ENCODE measurements at places on chromosomes 12 and 14.

DNA sequence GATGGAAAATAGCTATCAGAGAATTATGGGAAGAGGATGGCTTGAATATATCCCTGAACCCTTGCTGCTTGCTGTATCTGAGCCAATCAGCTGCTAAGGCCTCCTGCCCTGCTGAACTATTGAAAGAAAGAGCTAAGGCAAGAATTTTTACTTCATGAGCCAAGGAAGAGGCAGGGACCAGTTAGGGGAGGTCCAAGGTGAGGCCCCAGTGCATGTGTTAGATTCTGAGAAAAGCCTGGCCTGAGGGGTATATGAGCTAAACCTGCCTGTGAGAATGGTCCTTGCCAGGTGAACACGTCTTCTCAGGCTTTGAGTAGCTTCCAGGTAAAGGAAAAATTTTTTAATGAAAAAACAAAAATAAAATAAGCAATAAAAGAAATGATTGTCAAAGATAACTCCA, 218.0 kb downstream of the SYT1 start:
- no peaks in the 10 kb centered on the region for H3K4me1 ChIP-seq
- no peaks in the 10 kb centered on the region for H3K36me3 ChIP-seq
- DNase-seq = no peak
- H3K4me3 ChIP-seq = no peak overlapping the region

DNA sequence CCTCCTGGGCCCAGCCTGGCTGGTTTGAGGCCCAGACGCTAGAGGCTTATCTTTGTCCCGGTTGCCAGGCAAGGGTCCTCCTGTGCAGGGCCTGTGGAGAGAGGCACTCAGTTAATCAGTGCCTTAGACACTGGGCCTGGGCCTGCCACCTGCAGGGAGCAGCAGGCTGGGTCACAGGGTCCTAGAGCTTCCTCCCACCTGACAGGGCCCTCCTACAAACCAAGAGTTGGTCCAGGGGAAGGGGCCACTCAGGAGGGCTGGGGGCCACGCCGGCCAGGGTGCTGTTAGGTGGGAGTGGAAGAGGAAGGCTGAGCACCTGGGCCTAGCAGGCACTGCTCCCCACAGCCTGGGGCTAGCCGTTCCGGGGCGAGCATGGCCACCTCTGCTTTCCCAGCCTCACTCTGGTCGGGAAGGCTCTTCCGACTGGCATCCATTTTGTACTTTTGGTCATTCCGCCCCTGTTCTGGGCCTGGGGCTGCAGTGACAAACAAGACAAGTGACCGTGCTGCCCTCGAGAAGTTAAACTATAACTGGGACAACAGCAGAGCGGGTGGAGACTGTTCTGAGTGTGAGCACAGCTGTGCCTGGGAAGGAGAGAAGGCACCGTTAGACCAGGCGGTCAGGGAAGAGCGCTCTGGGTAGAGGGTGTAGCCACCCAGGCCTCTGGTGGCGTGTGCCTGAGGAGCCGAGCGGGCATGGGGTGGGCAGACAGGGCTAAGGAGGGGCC, 27.2 kb downstream of the FBRSL1 start:
- no peaks in the 10 kb centered on the region for H3K36me3 ChIP-seq
- DNase-seq = no peak
- no peak overlapping the region for H3K4me3 ChIP-seq
- peaks cover 47% of the 10 kb centered on the region for H3K4me1 ChIP-seq

GRCh38 chr12:33439587-33440011, at the start of gene SYT10:
Gene SYT10 (minus strand): TSS chr12:33439819. CDS start chr12:33439522, 297 bp downstream.
- H3K4me3 ChIP-seq = peak within 1 kb of the TSS; percentile 53
- no peaks in the 10 kb centered on the region for H3K27me3 ChIP-seq
- H3K4me1 ChIP-seq = peaks cover 4% of the 10 kb centered on the region

- DNase-seq = peak; percentile 72
- peak overlapping the region; percentile 49 for H3K4me3 ChIP-seq
- H3K27me3 ChIP-seq = peaks cover 2% of the 10 kb centered on the region
- H3K36me3 ChIP-seq = no peaks in the 10 kb centered on the region
Measured at GRCh38 chr14:36647824-36648753, 13.6 kb upstream of the PAX9 start.

DNA sequence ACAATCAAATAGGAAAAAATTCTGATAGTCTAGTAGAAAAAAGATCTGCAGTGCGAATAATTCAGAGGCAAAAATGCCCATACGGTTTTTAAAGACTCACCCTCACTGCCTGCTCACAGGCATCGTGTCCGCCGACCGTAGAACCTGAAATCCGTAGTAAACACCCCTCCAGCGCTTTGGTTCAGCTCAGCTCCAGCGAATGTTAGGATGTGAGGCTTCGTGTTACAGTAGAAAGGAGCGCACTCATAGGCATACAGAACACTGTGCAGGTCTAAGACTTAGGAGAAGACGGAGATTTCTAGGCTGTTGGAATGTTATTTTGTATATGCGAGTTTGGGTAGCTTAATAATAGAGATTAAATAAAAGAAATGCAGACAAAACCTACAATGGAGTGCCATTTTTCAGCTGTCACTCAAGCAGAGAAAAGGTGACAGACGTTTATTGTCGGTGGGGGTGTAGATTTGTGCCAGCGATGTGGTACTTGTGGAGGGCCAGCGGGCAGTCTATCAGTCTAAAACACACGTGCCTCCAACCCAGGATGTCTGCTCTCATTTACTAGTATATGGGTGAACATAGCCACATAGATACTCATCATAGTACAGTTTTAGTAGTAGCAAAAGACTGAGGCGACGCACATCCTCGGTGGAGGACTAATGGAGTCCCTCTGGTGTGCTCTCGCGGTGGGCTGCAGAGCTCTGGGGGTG, 25.7 kb downstream of the SFSWAP start:
- no peak overlapping the region for H3K27ac ChIP-seq
- no peak for DNase-seq
- H3K27me3 ChIP-seq = no peaks in the 10 kb centered on the region
- H3K4me1 ChIP-seq = no peaks in the 10 kb centered on the region

DNA sequence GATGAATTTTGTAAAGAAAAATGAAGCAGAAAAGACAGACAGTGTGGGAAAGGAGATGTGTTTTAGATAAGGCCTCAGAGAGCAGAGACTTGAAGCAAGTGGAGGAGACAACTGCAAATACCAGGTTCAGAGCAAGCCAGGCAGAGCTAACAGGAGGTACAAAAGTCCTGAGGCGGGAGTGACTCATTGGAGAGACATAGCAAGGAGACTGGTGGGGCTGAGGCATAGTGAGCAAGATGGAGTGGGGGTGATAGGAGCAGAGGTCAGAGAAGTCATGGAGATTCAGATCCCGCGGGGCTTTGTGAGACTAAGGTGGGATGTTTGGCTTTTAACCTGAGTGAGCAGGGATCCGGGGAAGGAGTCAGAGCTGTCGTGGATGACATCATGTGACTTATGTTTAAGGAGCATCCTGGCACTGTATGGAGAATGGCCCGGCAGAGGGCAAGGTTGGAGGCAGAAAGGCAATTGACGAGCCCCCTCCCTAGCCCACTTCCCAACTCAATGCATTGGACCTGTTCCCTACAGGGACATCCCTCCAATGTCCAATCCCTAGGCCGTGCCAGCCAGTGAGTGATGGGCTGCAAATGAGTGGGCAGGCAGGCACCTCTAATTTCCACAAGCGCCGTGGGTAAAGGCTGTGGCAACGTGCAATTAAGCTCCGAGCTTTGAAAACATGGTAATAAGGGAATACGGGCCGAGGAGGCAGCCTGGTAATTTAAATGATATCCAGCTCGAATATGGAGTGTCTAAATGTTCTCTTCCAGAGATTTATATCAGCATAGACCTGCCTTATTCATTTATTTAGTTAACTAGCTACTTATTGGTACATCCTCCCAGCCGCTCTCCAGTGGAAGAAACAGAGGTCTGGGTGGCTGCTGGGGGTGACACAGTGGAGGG, 206.8 kb upstream of the LHX5 start:
- H3K4me3 ChIP-seq = no peak overlapping the region
- no peaks in the 10 kb centered on the region for H3K4me1 ChIP-seq
- H3K27ac ChIP-seq = no peak overlapping the region

GRCh38 chr14:72544615-72545387, 349.1 kb downstream of the DPF3 start:
- no peak overlapping the region for H3K4me3 ChIP-seq
- DNase-seq = no peak
- H3K27ac ChIP-seq = no peak overlapping the region
- no peaks in the 10 kb centered on the region for H3K36me3 ChIP-seq
- H3K27me3 ChIP-seq = no peaks in the 10 kb centered on the region

GRCh38 chr14:38339696-38340095, 83.8 kb upstream of the CLEC14A start:
- H3K4me3 ChIP-seq = no peak overlapping the region
- no peak overlapping the region for H3K27ac ChIP-seq
- H3K36me3 ChIP-seq = no peaks in the 10 kb centered on the region
- no peak for DNase-seq
- H3K4me1 ChIP-seq = no peaks in the 10 kb centered on the region
- H3K27me3 ChIP-seq = no peaks in the 10 kb centered on the region

- H3K4me1 ChIP-seq = peaks cover 17% of the 10 kb centered on the region
- no peak overlapping the region for H3K4me3 ChIP-seq
- H3K36me3 ChIP-seq = no peaks in the 10 kb centered on the region
- H3K27me3 ChIP-seq = no peaks in the 10 kb centered on the region
- DNase-seq = no peak
- H3K27ac ChIP-seq = no peak overlapping the region
Measured at GRCh38 chr12:112904571-112904970, 2.2 kb upstream of the OAS1 start.

DNA sequence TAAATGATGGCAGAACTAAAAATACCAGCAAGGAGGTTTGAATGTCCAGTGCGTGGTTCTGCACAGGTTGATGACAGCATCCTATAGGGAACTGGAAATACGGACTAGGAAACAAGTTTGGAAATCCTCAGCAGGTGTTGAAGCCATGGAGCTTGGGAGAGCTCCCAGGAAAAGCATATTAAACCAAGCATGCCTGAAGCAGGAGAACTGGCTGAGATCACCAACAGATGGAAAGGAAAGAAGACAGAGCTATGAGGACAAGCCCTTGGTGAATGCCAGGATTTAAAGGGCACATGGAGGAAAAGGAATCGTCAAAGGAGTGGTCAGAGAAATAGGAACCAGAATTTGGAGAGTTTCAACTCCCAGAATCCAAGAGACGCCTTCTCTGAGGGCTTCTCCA, 21.2 kb upstream of the ELK3 start:
- H3K36me3 ChIP-seq = no peaks in the 10 kb centered on the region
- no peak for DNase-seq
- no peaks in the 10 kb centered on the region for H3K27me3 ChIP-seq
- no peaks in the 10 kb centered on the region for H3K4me1 ChIP-seq
- no peak overlapping the region for H3K27ac ChIP-seq

GRCh38 chr12:50597200-50598195, 92.7 kb downstream of the DIP2B start:
- H3K36me3 ChIP-seq = no peaks in the 10 kb centered on the region
- H3K27ac ChIP-seq = peak overlapping the region; percentile 43
- H3K4me1 ChIP-seq = peaks cover 6% of the 10 kb centered on the region
- peak; percentile 46 for DNase-seq
- H3K27me3 ChIP-seq = no peaks in the 10 kb centered on the region

DNA sequence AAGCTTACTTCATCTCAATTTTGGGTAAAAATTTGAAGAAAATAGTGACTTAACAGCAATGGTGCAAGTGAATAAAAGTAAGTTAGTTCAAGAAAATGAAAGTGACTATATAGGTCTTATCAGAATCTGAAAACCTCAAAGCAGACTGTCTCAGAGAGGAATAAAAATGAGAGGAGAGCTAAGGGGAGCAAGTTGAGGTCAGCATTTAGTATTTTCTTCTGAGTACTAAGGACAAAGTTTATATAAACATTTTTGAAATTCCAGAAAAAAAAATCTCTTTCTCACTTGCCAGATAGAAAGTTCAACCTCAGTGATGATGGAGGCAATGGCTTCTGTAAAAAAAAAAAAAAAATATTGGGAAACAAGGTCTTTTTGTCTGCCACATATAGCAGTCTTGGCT, 414.1 kb downstream of the NPAS3 start:
- H3K4me3 ChIP-seq = no peak overlapping the region
- H3K27ac ChIP-seq = no peak overlapping the region
- no peaks in the 10 kb centered on the region for H3K36me3 ChIP-seq
- H3K4me1 ChIP-seq = no peaks in the 10 kb centered on the region

- H3K27me3 ChIP-seq = no peaks in the 10 kb centered on the region
- no peak overlapping the region for H3K27ac ChIP-seq
- no peaks in the 10 kb centered on the region for H3K4me1 ChIP-seq
- DNase-seq = no peak
- no peak overlapping the region for H3K4me3 ChIP-seq
Measured at GRCh38 chr14:95961481-95961880, 77.7 kb upstream of the C14orf132 start.

DNA sequence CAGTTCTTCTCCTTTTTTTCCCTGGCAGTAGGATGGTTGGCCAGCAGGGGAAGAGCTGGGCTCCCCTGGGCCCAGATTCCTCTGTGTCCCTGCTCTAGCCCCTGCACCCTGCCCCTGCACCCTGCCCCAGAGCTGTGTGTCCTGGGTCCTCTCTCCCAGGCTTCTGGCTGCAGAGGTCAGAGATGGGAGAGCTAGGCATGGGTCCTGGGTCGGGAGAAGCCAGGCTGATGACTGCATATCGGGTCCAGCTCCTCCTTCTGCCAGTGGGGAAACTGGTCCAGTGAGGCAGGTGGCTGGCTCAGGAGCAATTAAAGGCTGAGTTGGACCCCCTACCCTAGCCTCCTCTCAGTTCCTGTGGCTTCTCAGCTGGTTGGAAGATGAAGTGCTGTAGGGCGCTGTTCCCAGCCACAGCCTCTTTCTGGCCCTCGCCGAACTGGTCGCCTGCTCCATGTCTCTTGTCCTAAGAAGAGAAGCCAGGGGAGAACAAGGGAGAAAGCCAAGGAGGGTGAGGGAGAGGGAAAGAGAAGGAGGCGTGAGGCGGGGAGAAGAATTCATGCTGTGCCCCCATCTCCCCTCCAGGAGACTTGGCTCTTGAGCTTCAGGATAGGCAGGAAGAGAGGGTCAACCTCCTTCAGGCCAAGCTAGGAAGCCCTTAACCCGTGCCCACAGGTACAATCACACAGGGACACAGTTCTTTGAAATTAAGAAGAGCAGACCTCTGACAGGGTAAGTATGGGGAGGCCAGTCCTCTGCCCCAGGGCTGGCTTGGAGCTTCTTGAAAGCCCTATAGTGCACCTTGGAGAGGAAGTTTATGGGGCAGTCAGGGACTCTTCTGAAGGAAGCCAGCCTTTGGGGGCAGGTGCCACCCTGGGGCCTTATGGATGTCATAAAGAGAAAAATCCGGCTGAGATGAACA, 9.5 kb downstream of the VASH1 start:
- H3K36me3 ChIP-seq = no peaks in the 10 kb centered on the region
- H3K4me3 ChIP-seq = no peak overlapping the region
- H3K4me1 ChIP-seq = peaks cover 40% of the 10 kb centered on the region

GRCh38 chr12:11576104-11576503, 73.4 kb upstream of the ETV6 start:
- no peaks in the 10 kb centered on the region for H3K36me3 ChIP-seq
- H3K27me3 ChIP-seq = no peaks in the 10 kb centered on the region
- H3K27ac ChIP-seq = no peak overlapping the region
- no peak for DNase-seq
- no peak overlapping the region for H3K4me3 ChIP-seq
- no peaks in the 10 kb centered on the region for H3K4me1 ChIP-seq

DNA sequence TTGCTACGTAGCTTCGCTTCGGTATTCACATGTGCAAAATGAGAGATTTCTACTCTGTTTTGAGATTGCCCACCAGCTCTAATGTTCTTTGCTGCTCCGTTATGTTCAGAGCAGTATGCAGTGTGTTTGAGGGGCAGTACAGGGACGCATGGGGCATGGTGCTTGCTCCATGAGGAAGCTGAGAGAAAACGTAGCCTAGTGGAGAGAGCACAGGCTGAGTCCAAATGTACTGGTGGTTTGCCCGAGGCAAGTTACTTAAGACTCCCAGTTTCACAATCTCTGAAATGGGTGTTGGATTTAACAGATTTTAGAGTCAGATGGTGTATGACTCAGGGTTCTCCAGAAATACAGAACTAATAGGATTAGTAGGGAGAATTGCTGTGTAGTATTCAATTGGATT, 310.5 kb downstream of the ETNK1 start:
- H3K36me3 ChIP-seq = no peaks in the 10 kb centered on the region
- DNase-seq = no peak
- no peaks in the 10 kb centered on the region for H3K27me3 ChIP-seq

All from testis (tissue), 5 donors.